ENCODE measurements at places on chromosomes 11 and 22.

GRCh38 chr22:37256075-37256726, 12.1 kb upstream of the RAC2 start:
- peak; percentile 52 for DNase-seq

DNA sequence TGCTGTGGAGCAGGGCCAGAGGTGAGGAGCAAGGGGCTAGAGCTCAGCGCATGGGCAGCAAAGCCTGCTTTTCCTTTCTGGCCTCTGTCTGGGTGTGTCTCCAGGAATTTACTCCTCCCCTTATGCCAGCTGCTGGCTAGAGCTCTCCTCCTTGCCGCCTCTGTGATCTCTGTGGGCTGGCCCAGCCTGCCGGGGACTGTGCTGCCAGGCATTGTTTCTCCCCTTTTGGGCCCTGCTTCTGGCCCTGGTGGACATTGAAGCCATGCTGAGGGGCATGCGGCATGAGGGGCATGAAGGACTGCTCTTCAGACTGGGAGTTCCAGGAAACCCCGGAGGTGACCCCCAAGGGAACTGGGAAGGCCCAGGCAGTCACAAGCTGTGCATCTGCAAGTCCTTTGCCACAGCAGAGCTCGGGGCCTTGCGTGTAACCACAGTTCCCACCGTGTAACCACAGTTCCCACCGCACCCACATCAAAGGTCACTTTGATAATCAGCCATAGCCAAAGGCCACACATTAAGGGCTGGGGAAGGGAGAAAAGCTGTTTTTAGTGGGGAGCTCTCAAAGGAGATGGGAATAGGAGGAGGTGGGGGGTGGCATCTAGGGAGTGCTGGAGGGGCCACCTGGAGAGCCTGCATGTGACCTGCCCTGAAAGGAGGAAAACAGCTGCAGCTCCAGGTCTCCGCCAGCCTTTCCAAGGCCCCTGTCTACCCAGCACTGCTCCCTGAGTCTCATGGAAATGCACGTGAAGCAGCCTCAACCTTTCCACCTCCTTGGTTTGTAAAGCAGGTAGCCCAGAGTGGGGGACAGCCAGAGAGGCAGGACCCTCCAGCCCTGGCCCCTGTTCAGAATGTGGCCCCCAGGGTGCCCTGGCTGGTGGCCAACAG, 62.3 kb downstream of the PPFIBP2 start:
- peak; percentile 59 for DNase-seq

DNA sequence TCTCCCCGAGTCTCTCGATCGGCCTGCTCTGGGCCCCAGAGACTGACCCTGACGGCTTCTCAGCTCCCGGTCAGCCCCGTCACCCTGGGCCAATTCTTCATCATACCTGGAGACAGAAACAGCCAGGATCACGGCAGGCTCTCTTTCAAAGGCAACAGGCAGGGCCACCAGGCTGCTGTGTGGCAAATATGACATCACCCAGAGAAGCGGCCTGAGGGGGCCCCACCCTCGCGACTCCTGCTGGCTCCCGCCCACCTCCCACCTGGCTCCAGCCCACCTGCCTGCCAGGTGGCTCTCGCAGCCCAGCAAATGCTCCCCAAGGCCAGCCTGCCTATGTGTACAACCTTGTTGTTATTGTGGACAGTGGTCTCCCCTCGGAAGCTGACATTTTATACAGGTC, 24.9 kb upstream of the PACSIN2 start:
- no peak for DNase-seq

- peak; percentile 15 for DNase-seq
Measured at GRCh38 chr11:44133335-44133946, 38.0 kb downstream of the EXT2 start.

DNA sequence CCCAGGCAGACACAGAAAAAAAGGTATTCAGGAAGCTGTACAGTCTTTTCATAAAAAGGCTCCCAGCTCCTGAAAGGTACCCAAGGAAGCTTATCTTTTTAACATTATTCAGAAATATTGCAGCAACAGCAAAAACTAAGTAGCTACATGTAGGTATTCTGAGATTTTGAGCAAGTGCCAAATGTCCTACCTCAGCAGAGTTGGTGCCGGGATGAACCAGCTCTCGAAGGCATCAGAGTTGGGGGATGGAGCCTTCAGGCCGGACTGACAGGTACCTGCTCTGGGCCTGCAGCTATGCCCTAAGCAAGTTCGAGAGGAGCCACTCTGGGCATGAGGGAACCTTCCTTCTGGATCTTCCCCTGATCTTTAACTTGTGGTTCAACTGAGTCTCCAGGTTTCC, 77.1 kb upstream of the TTC12 start:
- no peak for DNase-seq

DNA sequence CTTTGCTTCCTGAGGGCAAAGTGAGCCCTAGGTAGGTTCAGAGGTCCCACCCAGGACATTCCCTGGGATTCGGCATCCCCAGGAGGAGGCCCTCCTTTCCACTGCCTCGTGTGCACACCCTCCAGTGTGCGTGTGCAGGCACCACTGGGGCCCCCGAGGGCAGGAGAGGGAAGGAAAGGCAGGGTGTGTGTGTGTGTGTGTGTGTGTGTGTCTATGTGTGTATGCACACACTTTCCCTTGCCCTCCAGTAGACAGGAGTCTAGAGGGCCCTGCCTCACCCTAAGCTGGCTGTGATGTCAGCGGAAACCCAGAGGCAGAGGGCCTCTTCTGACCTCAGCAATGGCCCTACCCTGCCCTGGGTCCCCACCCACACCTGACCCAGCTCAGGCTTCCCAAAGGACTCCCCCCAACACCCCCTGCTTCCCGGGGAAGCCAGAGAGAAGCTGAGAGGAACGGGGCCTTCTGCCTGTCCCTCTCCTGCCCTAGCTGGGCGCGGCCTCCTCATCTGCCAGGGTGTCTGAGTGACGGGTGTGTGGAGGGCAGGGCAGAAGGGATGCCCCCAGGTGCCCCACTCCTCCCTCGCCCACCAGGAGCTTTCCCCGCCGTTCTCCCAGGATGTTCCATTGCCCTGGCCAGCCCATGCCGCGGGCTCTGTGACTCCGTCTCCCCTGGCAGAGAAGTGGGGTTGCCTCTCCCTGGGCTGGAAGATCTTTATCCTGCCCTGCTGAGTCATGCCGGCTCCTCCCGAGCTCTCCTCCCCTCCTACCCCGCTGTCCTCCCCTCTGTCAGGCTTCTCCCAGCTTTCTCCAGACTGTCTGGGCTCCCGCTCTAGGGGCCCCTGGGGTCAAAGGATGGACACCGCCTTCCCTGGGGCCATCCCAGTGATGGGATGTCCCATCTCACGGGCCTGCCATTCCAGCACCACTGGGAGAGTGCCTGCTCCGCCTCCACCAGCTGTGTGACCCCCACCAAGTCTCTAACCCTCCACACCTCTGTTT, 6.0 kb upstream of the CLCF1 start:
- no peak for DNase-seq

GRCh38 chr11:129131316-129131715, 60.8 kb downstream of the ARHGAP32 start:
- DNase-seq = no peak

- no peak for DNase-seq
Measured at GRCh38 chr22:33130473-33130872, 72.3 kb upstream of the SYN3 start.

GRCh38 chr22:19884954-19885751, 30.5 kb upstream of the GNB1L start:
- no peak for DNase-seq

DNA sequence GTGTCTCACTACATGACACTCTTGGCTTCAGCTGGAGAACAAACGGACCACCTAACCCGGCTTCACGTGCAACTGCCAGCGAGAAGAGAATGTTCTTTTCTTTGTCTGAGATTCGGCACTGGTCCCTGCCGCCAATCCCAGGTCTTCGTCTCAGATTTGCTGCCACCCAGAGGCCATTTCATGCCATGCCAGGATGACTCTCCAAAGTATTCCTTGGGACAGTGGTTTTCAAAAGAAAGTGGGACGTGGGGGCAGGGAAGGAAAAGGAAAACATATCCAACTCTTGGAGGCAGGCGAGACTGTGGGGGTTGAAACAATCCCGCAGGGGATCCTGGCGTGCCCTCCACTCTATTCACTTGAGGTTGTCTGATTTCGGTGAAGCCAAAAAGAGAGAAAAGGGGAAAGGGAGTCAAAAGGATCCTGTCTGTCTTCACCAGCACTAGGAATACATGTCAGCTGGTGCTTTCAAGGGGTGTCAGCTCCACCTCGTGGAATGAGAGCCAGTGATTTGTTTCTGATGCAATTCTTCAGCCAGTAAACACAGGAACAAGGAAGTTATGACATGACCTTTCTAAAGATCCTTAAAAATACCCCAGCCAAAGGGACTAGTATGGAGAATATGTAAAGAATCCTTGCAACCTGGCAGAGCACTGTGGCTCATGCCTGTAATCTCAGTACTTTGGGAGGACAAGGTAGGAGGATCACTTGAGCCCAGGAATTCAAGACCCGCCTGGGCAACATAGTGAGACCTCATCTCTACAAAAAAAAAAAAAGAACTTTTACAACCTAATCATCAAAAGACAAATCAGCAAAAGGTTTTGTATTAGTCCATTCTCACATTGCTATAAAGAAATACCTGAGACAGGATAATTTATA, 41.0 kb upstream of the APLNR start:
- peak; percentile 32 for DNase-seq

GRCh38 chr11:56916587-56916986, 72.1 kb upstream of the OR5AK2 start:
- no peak for DNase-seq

GRCh38 chr22:50307890-50308596, 597 bp upstream of the PLXNB2 start:
- no peak for DNase-seq

GRCh38 chr11:78949976-78950690, 375.5 kb upstream of the NARS2 start:
- DNase-seq = no peak

GRCh38 chr11:119023741-119024140, 5.2 kb downstream of the TRAPPC4 start:
- no peak for DNase-seq

GRCh38 chr11:126029805-126030204, 32.9 kb downstream of the CDON start:
- DNase-seq = no peak

DNA sequence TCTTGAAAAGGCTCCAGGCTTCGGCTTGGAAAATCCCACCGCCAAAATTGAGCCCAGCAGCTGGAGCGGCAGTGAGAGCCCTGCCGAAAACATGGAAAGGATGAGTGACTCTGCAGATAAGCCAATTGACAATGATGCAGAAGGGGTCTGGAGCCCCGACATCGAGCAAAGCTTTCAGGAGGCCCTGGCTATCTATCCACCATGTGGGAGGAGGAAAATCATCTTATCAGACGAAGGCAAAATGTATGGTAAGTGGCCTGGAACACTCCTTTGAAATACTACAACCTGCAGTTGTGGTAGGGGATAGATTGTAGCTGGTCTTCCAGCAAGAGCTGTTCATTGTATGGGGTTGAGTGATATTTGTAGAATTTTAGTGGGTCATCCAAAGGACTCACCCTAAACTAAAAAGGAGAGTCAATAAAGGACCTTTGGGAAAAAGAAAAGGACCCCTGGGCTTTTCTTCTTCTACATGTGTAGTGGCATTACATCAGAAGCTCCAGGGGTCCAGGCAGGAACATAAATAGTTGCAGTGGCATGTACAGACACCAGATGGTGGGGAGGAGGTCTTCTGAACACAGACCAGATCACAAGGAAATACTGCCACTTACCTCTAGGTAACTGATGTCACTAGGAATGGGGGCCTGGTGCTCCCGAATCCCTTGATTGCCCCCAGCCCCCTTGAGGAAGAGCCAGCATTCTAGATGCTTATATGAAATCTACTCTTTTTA, 90.1 kb downstream of the TEAD1 start:
- DNase-seq = no peak

DNA sequence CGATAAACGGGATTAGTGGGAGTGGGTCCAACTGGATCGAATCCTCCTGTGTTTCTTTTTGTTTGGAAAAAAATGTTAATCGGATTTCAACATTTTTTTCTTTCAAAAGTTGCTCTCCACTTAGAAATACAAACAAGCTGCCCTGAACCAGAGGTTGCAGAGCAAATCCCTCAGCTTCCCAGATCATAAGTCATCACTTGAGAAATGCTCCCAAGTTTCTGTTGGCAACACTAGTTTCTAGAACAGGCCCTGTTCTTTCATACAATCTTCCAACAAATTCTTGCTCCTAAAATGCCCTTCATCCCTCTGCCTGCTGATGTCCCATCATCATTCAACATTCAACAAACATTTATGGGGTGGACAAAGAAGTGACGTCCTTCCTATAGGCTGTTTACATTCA, 1.3 kb upstream of the MLC1 start:
- DNase-seq = no peak

GRCh38 chr22:26711205-26711963, 54.0 kb downstream of the MIAT start:
- DNase-seq = peak; percentile 92

- DNase-seq = no peak
Measured at GRCh38 chr11:114145166-114145775, 85.8 kb downstream of the ZBTB16 start.

GRCh38 chr22:39431216-39431801, 25.5 kb upstream of the MGAT3 start:
- DNase-seq = no peak

GRCh38 chr11:60310407-60310998, 16.6 kb upstream of the MS4A6E start:
- DNase-seq = peak; percentile 65

DNA sequence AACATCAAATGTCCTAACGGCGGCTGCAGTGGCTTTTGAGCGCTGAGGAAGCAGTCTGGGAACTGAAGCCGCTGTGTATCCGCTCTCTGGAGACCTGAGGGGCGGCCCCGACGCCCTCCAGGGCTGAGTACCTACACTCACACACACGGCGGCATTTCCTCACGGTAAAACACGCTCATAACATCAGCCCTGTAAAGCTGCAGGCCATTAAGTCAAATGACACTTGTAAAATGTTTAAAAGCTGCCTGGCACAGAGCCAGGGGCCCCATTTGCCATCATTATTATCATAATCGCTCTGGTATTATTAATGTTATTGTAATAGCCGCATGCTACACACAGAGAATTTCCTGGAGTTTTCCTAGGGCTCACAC, 5.1 kb downstream of the CARS1 start:
- DNase-seq = peak; percentile 49
